ENCODE measurements at places on chromosomes 4 and X. TPM values are rescaled to one million over a fixed set of nuclear protein-coding genes. Genes with fewer than 3 reads are reported as not detected.

The EXOC1L gene
- total RNA-seq, result not detected

The MAGIX gene
- 4.3 TPM for total RNA-seq

The EDA gene
- 0.30 TPM for total RNA-seq

The HS3ST1 gene
- not detected for total RNA-seq

The DMP1 gene
- total RNA-seq, result not detected

The IGSF1 gene
- 0.89 TPM for total RNA-seq

The SHISA3 gene
- 0.20 TPM for total RNA-seq

All from M059J (cell line).